Foreskin keratinocyte (primary cell): ENCODE measurements at places on chromosomes 7 and 10. TPM values are rescaled to one million over a fixed set of nuclear protein-coding genes. Genes with fewer than 3 reads are reported as not detected.
A peak's percentile ranks its signal among the peaks of the same experiment; 100 is the strongest.

Gene KNDC1
- 0.04 TPM in 1 of 2 replicates, not detected in the other for polyA plus RNA-seq

Gene SCART1
- 0.16 and 0.18 TPM in 2 replicates for polyA plus RNA-seq

Gene FAM25G
- polyA plus RNA-seq: 0.36 and 0.87 TPM in 2 replicates

Gene SPDYE11
- polyA plus RNA-seq: not detected in 2 replicates

Gene OLAH
- 0.03 TPM in 1 of 2 replicates, not detected in the other for polyA plus RNA-seq

Gene BUB3
- 89.1 and 111 TPM in 2 replicates for polyA plus RNA-seq

Gene CH25H
- polyA plus RNA-seq: not detected in 2 replicates

Gene PTF1A
- polyA plus RNA-seq: not detected in 2 replicates

Gene EMX2
- polyA plus RNA-seq: 1.4 and 2.3 TPM in 2 replicates

GRCh38 chr10:72171175-72171630 lies 44.6 kb upstream of the ANAPC16 start:
- peak; percentile 88 for DNase-seq

DNA sequence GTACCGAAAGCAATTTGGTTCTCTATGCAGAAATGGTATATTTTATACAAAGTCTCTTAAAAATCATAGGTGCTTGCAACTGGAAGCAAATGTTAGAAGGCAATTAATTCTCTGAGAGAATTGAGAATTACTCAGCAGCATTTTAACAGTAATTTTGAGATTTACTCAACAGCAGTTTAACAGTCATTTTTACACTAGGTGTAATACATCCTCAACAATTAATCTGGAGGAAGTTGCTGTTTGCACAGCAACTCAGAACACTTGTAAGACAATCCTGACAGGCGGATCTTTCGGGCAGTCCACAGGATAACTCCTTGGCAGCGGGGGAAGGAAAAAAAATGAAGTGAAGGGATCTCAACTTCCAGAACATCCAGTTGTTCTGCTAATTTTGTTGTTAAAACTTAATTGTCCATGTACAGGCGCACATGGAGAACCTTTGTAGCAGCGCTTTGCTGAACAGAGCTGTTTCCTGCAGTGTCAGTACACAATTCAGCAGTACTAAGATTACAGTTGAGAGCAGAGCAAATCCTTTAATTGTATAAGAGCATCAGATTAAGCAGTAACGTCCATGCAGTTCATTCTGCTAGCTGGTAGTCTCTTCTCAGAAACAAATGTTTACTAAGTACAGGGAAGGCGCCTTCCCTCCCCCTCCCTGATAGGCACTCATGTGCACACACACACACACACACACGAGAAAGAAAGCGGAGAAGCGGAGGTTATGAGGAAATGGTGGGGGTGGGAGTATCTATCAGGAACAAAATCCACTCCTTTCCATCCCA lies 43.8 kb downstream of the ENO4 start:
- DNase-seq: no peak

DNA sequence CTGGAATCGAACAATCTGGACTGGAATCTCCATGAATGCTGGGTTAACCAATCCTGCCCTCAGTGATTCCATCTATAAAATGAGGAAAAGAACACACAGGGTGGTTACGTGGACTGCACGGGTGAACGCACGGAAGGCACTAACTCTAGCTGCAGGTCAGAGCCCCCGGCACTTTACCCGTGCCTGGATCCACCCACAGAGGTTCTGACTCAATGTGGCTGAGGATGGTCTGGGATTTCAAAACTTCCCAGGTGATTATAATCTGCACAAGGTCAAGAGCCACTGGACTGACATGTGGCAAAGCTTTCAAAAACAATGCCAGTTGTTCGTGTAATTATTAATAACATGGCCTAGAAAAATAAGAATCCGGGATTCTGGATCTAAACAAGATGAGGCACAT lies 29.2 kb downstream of the KIAA1549 start:
- DNase-seq: no peak

DNA sequence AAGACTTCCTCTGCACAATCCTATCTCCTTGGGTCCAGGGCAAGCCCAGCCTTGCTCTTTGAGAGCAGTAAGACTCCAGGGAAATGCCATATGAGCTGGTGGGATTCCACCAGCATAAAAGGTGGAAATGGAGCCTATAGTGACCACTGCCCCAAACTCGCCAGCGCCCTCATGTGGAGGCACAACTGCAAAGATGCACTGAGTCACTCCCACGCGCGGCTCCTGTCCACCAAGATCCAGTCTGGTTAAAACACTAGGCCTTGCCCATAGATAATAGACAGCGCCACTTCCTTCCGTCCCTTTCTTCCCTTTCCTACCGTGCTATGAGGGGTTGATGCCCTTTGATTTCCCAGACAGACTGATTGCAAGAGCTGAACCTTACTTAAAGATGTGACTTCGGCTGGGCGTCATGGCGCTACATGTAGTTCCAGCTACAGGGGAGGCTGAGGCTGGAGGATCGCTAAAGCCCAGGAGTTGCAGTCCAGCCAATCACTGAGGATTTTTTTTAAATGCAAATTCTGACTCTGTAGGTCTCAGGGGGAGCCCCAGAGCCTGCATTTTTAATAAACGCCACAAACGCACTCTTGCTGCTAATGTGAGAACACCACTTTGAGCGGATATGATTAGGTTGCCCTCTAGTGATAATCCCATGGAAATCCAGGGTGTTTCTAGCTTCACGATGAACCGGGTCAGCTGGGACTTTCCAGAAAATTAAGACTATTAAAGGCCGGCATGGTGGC lies 136.5 kb downstream of the EPC1 start:
- peak; percentile 12 for DNase-seq

DNA sequence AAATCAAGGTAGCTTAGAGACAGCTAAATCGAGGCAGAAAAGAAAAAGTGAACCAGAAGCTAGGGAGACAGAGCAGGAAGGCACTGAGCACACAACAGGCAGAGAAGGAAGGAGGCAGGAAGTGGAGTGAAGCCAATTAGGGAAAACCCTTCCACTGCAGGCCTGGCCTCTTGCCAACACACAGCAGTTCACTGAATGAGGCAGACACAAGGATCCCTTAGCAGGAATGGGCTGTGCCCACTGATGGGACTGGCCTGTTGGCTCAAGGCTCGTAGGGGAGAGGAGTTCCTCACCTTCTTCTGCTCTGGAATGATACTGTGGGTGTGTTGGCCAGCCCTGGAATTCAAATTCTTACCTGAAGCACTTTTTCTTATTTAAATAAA lies 220.3 kb upstream of the STK17A start:
- DNase-seq: no peak

DNA sequence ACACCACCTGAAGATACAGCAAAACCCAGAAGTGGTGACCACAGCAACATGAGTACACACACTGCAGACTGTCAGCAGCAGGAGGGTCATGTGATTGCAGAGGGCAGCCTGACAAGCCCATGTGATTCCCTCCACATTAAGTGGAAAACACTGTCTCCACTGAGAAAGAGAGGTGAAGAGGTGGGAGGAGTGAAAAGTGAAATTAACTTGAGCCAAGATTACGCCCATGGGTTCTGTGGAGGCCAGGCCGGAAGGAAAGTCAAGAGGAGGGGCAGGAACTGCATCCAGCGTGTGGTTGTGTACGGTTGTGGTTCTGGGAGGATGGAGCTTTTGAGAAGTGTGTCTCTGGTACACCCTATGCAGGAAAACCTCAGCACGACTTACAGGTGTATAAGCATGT lies 138.5 kb downstream of the PLXNA4 start:
- DNase-seq: no peak

- DNase-seq: no peak
Observed at GRCh38 chr7:141776374-141776773, at the start of gene TAS2R4. Gene TAS2R4, plus strand, starts transcription at chr7:141776674. Its CDS starts 1,815 bp downstream, at chr7:141778489.

- DNase-seq: no peak
Observed at GRCh38 chr7:136336932-136337331, 359.8 kb upstream of the MTPN start.

- DNase-seq: no peak
Observed at GRCh38 chr7:2759736-2760097, 71.7 kb downstream of the AMZ1 start.

GRCh38 chr7:125930848-125931247 lies 1001.2 kb upstream of the POT1 start:
- peak; percentile 4 for DNase-seq

- no peak for DNase-seq
Observed at GRCh38 chr7:152617056-152617455, 58.9 kb downstream of the XRCC2 start.

- DNase-seq: peak; percentile 69
Observed at GRCh38 chr7:40945788-40946187, 757.1 kb downstream of the INHBA start.

GRCh38 chr7:54810401-54810800 lies 51.4 kb upstream of the SEC61G start:
- DNase-seq: no peak

GRCh38 chr10:15817409-15818046 lies 42.8 kb downstream of the MINDY3 start:
- no peak for DNase-seq

DNA sequence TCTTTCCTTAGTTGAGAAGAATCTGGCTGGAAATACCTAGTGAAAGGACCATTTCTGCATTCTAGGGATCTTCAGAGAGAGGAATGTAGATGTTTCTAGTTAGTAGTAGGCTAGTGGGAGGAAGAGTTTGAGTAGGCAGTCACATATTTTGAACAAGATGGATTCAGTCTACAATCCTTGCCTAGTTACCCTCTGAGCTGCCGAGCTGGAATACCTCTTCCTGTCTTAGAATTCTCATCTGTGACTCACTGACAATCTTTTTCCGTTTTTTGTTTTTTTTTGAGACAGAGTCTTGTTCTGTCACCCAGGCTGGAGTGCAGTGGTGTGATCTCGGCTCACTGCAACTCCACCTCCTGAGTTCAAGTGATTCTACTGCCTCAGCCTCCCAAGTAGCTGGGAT lies 30.7 kb upstream of the PLPP4 start:
- DNase-seq: peak; percentile 15

DNA sequence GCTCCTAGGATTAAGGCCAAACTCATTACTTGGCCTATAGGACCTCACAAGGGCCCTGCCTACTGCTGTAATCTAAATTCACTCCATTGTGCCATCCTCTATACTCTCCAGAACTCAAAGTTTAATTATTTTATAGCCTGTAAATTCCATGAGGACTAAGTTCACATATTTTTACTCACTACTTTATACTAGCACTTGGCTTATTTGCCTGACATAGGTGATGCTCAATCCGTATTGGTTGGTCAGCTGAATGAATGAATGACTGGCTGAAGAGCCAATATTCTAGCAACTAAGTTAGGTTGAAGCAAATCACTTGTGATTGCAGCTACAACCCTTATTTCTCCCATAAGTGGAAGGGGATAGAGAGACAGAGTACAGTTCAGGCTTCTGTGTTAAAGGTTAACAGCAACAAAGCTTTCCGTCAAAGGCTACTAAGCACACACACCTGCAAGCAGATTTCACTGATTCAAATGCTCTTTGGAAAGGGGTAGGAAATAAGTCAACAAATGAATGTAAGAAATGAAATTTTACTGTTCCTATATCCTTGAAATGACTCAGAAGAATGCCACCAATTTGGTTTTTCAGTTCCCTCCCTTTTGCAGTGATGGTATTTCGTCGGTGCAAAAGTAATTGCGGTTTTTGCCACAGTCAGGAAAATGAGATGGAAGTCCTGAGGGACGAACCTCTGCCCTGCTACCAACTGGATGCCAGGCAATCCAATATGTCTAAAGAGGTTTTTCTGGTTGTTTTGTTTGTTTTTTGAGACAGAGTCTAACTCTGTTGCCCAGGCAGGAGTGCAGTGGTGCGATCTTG lies 120.7 kb downstream of the COL28A1 start:
- DNase-seq: no peak

- no peak for DNase-seq
Observed at GRCh38 chr7:73701357-73701995, 18.0 kb downstream of the STX1A start.

DNA sequence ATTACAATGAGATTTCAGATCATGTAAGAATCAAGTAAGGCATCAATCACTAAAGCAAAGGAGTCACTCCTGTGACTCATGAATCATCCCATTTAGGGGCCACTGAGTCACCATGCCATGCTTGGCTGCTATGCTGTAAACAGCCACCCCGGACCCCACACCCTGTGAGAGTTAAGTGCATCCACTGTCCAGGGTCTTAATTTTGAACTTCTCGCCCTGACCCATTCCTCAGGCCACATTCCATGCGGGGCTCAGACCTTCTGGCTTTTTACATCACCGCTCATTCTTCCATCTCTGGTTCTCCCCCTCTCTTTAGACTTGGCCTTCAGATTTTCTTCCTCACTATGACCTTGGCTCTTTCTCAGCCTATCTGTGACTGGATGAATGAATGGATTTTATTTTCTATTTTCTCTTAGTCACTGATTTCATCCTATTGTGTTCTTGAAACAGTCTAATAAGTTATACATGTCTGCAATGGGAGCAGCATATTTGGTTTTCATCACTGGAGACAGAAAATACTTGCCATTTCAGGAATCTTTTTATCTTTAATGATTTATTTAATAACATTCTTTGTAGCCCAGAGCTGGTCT lies 239.6 kb downstream of the SKIDA1 start:
- peak; percentile 34 for DNase-seq

- peak; percentile 98 for DNase-seq
Observed at GRCh38 chr10:12333380-12334185, 15.8 kb upstream of the CAMK1D start.

DNA sequence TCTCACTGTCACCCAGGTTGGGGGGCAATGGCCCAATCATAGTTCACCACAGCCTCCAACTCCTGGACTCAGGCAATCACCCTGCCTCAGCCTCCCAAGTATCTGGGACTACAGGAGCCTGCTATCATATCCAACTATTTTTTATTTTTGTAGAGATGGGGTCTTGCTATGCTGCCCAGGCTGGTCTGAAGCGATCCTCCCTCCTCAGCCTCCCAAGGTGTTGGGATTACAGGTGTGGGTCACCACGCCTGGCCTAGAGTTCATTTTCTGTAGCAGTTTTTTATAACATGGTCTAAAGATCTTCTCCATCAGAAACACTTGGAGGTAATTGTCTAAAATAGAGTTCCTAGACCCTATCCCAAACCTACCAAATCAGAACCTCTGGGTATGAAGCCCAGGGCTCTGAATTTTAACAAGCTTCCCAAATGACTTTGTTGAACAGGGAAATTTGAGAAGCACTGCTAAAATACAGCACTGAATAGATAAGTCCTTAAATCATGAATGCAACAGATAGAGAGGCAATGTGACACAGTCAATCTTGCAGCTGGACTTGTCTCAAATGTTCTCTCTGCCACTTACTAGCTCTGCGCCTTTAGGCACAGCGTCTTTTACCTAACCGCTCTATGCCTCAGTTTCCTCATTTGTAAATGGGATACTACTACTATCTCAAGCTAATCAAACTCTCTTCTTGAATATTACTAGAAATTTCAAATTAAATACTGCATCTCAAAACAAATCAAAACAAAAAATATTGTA lies 63.7 kb downstream of the CYTH3 start:
- no peak for DNase-seq

DNA sequence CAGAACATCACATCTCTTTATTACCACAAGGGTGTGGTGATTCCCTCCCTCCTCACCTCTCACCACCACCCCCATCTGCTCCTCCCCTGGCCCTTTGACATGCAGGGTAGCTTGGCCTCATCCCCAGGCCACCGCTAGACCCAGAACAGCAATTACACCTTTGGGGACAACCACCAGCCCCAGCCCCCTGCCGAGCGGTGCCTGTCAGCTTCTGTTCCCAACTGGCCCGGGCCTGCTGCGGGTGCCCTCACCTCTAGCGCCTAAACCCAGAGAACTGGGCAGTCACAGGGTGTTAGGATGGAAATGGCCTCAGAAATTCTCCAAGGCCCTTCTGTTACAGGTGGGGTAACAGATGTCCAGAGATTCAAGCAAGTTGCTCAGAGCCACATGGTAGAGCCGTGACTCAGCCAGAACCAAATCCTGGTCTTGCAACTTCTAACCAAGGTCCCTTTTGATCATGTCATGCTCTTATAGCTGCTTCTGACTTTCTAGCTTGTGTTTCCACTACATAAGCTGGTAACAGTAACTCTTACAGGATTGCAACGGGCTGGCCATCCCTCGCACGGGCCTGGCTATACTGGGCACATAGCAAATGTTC lies 78.0 kb downstream of the PRKAG2 start:
- DNase-seq: no peak
